ENCODE measurements at places on chromosomes 12 and 14.

DNA sequence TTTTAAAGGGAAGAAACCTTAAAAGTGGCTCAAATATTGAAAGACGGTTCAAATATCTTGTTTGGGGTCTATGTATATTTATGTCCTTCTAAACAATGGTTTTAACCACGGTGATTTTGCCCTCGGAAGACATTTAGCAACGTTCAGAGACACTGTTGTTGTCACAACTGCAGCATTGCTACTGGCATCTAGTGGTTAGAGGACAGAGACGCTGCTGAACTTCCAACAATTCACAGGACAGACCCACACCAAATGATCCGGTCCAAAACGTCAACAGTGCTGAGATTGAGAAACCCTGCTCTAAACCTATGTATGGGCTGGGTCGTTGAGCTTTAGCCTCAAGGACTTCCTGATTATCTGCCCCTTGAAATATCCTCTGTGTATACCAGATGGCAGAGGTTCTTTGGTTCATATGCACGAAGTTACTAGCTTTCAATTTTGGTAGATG, 1.7 kb downstream of the ANGEL1 start:
- DNase-seq = no peak

- DNase-seq = no peak
Observed at GRCh38 chr14:91929700-91930099, 17.8 kb downstream of the FBLN5 start.

DNA sequence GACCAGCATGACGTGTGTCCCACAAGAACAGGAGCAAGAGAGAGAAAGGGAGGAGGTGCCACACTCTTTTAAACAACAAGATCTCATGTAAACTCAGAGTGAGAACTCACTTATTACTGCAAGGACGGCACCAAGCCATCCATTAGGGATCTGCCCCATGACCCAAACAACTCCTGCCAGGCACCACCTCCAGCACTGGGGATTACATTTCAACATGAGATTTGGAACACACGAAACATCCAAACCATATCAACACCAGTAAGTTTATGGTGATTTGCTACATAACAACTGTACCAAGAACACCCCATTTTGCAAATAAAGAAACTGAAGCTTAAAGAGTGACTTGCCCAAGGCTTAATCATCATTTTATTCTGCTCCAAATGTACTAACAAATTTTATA, 23.7 kb upstream of the OR6J1 start:
- DNase-seq = no peak

- DNase-seq = no peak
Observed at GRCh38 chr12:87981495-87981894, 47.7 kb downstream of the C12orf50 start.

DNA sequence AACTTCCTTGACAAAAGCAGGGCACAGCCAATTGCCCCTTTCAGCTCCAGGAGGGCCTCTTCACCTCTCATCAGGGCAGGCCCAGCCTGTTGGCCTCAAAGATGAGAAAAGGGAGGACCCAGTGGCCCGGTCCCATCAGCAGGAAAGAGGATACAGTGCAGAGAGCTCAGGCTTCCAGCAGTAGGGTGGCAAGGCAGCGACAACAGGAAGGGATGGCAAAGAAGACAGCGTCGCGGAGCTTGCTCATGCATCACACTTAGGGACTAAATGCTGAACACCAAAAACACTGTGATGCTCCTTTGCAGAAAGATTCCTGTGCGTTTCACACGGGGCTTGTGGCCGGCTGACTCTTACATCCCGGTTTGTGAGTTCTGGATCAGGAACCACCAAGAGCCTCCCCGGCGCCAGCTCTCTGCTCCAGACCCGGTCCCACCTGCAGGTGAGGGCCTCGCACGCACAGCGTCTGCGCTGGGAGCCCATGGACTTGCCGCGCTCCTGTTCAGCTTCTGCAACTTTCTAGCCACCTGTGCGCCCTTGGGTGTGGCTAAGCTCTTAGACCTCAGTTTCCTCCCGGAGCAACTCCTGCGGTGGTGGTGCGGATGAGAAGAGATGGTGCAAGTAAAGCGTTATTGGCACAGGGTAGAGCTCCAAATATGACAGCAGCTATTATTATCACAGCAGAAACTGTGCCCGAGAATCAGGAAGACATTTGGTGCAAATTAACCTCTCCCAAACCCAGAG, 15.3 kb upstream of the BCL7A start:
- no peak for DNase-seq

- DNase-seq = no peak
Observed at GRCh38 chr14:35385042-35385839, 19.3 kb downstream of the NFKBIA start.

DNA sequence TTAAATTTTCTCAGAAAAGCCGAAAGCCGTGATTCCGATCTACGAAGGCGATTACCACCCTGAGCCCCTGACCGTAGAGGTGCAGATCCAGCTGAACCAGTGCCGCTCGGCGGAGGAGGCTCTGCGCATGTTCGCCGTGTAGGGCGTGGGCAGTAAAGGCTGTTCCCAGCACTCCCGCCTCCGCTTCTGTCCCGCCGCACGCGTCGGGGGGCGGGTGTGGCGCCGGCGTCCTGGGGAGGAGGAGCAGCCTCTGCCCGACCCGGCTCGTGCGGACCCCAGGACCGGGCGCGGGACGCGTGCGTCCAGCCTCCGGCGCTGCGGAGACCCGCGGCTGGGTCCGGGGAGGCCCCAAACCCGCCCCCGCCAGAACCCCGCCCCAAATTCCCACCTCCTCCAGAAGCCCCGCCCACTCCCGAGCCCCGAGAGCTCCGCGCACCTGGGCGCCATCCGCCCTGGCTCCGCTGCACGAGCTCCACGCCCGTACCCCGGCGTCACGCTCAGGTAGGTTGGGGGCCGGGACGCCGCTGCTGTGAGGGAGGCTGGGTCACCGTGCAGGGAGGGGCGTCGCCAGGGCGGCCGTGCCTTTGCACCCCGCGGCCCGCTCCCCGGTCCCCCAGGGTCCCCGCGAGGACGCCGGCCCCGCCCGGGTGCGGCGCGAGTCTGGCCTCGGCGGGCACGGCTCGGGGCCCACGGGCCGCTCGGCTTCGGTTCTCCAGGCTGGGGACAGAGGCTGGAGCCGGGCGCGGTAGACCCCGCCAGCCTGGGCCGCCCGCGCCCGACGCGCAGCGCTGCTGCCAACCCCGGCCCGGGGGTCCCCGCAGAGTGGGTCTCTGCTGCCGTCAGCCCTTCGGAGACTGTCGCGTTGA, at the start of gene B3GNT4:
B3GNT4 (plus strand) TSS at position 409 of the 866 bp plus-strand sequence. CDS start 910 bp downstream, outside the sequence.
- DNase-seq = no peak

DNA sequence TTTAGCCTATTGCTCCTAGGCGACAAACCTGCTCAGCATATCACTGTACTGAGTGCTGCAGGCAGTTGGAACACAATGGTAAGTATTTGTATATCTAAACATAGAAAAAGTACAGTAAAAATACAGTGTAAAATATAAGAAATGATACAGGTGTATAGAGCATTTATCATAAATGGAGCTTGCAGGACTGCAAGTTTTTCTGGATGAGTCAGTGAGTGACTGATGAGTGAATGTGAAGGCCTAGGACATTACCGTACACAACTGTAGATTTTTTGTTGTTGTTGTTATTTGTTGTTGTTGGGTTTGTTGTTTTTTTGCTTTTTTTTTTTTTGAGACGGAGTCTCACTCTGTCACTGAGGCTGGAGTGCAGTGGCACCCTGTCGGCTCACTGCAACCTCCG, 33.4 kb downstream of the PNMA1 start:
- DNase-seq = no peak

GRCh38 chr12:53195516-53196420, 11.3 kb downstream of the ITGB7 start:
- no peak for DNase-seq

- DNase-seq = no peak
Observed at GRCh38 chr14:50260072-50260471, 28.7 kb upstream of the SOS2 start.

GRCh38 chr12:69247268-69248018, 8.1 kb downstream of the CPSF6 start:
- DNase-seq = no peak

- no peak for DNase-seq
Observed at GRCh38 chr12:116200812-116201211, 76.7 kb downstream of the MED13L start.

DNA sequence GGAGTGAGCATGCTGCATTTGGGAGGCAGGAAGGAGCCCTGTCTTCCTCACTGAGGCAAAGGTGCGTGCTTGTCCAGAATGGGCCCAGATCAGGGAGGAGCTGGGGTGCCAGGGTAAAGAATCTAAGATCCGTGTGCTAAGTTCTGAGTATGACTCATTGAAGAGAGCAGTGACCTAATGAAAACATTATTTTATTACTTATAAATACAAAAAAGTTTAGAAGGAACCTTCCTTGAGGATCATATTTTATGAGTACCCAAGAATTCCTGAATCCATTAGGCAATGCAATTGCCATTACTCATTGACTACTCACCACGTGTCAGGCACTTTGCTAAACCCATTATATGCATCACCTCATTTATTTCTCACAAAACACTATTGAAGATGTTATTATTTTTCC, 264.7 kb downstream of the EGLN3 start:
- no peak for DNase-seq

DNA sequence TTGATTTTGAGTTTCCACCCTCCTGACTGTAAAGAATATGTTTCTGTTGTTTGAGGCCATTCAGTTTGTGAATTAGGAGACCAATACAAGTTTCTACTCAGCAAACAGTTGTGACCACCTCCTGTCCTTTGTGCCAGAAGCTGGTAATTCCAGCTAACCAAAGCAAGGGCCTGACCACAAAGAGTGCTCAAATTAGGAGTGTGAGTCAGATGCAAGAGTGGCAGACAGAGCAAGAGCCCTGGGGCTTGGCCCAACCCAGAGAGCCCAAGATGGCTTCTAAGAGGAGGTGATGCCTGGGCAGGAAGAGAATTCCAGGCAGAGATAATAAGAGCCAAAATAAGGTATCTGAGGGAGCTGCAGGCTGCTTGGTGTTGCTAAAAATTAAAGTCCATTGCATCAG, 77.7 kb upstream of the C14orf132 start:
- DNase-seq = no peak

DNA sequence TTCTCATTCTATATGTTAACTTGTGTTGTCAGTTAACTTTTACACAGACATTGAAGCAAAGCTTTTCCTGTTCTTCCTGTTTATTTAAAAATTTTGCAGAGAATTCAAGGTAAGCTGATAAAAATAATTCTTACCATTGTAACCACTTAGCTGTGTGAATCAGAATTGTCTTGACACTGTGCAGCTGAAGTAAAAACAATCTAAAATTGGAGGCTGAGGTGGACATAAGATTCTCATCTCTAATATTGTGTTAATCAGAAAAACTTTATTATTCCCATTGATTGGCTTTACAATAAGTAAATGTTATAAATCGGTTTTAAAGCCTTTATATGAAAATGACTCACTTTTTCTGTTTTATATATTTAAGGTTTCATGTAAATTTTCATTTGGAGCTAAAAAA, 240.3 kb upstream of the PLEKHG7 start:
- DNase-seq = no peak

DNA sequence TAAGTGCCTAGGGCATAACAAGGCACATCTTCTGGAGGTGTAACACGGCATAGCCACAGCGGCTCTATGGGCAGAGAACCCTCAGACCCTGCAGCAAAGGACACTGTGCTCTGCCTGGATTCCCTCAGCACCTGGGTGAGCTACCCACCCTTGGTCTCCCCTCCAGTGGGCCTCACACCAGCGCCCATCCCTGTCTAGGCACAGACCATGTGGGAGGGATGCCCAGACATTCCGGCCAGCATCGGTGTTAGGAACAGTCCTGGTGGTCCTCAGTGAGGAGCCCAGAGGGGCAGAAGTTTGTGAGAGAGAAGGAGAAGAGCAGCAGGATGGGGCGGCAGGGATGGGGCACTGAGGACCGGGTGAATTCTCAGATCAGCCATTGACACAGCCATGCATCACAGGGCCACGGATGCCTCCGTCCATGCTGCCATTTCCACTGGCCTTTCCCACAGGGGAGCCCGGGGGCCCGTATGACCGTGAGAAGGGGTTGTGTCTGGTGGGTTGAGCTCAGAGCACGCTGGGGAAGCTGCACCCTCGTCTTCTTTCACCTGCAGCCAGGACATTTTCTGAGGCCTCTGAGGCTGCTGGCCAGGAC, 282.7 kb upstream of the SFSWAP start:
- DNase-seq = no peak

- no peak for DNase-seq
Observed at GRCh38 chr14:81247271-81247766, 26.6 kb upstream of the GTF2A1 start.

- DNase-seq = no peak
Observed at GRCh38 chr12:102869571-102869970, 47.5 kb downstream of the PAH start.

DNA sequence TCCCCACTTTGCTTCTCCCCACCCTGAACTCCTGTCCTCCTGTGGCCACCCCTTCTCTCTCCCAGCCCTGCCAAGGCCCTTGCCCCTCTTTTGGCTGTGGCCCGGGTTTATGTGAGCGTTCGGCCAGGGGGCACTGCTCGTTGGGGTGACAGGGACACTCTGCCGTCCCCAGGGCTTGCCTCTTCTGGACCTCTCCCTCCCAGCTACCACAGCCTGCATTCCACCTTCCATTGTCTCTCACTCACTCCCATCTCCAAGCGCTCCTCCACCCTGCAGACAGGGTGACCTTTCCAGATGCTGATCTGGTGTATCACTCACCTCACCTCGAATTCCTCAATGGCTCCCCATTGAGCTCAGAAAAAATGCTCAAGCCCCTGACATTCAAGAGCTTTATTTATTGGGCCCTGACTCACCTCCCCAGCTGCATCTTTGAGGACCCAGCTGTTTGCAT, 1.4 kb downstream of the SERPINA9 start:
- DNase-seq = no peak

GRCh38 chr12:15823360-15824128, 34.4 kb upstream of the EPS8 start:
- DNase-seq = no peak

GRCh38 chr14:100285021-100285912, 21.0 kb downstream of the SLC25A29 start:
- DNase-seq = peak; percentile 58

- no peak for DNase-seq
Observed at GRCh38 chr14:77221241-77221871, 39.8 kb downstream of the TMEM63C start.

DNA sequence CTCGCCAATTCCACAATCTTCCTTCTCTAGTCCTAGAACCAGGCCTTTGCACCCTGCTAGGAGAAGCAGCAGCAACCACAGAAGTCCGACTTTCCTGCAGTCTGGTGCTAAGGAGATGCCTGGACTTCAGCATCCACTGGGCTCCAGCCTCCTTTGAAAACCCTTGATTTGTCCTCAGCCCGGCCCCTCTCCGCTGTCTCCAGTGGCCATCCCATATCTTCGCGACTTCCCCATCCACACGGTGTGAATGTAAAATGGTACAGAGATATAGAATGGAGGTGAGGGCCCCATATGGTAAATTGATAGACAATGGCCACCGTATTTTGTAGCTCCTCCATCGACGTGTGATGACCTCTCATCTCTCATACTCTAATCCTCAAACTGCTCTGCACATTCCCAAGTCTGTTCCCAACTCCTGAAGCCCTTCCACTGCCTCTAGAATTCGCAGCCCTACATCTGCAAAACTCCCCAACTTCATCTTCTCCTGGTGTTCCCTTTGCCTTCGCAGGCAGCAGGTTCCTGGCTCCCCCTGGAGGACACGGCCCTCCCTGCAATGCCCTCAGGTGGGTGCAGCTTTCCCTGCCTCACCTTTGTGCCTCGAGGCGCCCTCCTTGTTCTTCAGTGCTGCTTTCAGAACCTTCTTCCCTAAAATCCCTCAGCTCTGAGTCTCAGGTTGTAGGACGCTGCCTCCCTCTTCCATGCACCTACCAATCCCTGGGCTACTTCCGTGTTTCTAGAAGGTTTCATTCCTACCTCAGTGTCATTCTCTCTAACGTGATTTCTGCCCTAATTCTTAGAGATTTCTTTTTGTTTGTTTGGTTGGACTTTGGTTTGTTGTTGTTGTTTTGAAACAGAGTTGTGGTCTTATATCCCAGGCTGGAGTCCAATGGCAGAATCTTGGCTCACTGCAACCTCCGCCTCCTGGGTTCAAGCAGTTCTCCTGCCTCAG, 36.7 kb downstream of the TMBIM6 start:
- DNase-seq = peak; percentile 36
